Articular chondrocyte of knee joint (primary cell): ENCODE measurements at places on chromosomes 13 and 19. TPM values are rescaled to one million over a fixed set of nuclear protein-coding genes. Genes with fewer than 3 reads are reported as not detected.

CHST8 gene
- under 0.01 TPM in 1 of 2 replicates, not detected in the other for total RNA-seq

ZNF610 gene
- 3.7 and 9.1 TPM in 2 replicates for total RNA-seq

HIPK4 gene
- total RNA-seq = 0.32 and 0.39 TPM in 2 replicates

SELENOV gene
- not detected in 2 replicates for total RNA-seq

PLPP2 gene
- total RNA-seq = 0.11 and 0.13 TPM in 2 replicates

ONECUT3 gene
- total RNA-seq = not detected in 2 replicates

KLF12 gene
- total RNA-seq = 22.6 and 25.2 TPM in 2 replicates

U2AF2 gene
- 65.0 and 66.0 TPM in 2 replicates for total RNA-seq

PGLYRP1 gene
- total RNA-seq = not detected in 2 replicates

WASF3 gene
- 15.3 and 18.8 TPM in 2 replicates for total RNA-seq

LHFPL6 gene
- 68.1 and 73.5 TPM in 2 replicates for total RNA-seq

PEPD gene
- total RNA-seq = 42.7 and 65.9 TPM in 2 replicates

KCTD4 gene
- total RNA-seq = 1.0 and 4.3 TPM in 2 replicates

COL5A3 gene
- 17.2 and 21.8 TPM in 2 replicates for total RNA-seq

SLC25A41 gene
- 0.11 TPM in 1 of 2 replicates, not detected in the other for total RNA-seq

PSG11 gene
- total RNA-seq = 0.11 TPM in 1 of 2 replicates, not detected in the other

LRRC25 gene
- 0.22 and 0.39 TPM in 2 replicates for total RNA-seq

AXL gene
- total RNA-seq = 351 and 401 TPM in 2 replicates

ZSCAN18 gene
- 34.4 and 40.2 TPM in 2 replicates for total RNA-seq

TPTE2 gene
- not detected in 2 replicates for total RNA-seq

PSG7 gene
- total RNA-seq = not detected in 2 replicates

ITPKC gene
- 10.8 and 14.9 TPM in 2 replicates for total RNA-seq

GIPR gene
- total RNA-seq = 1.3 and 1.4 TPM in 2 replicates

S1PR4 gene
- not detected in 2 replicates for total RNA-seq

SHISA7 gene
- not detected in 2 replicates for total RNA-seq

DMKN gene
- total RNA-seq = 12.1 and 21.0 TPM in 2 replicates

ELANE gene
- 0.43 and 1.0 TPM in 2 replicates for total RNA-seq

ABCC4 gene
- total RNA-seq = 19.7 and 21.0 TPM in 2 replicates
